Left colon (tissue), 2 donors: ENCODE measurements at places on chromosomes 6 and 20. TPM values are rescaled to one million over a fixed set of nuclear protein-coding genes. Genes with fewer than 3 reads are reported as not detected.
A peak's percentile ranks its signal among the peaks of the same experiment; 100 is the strongest.

DNA sequence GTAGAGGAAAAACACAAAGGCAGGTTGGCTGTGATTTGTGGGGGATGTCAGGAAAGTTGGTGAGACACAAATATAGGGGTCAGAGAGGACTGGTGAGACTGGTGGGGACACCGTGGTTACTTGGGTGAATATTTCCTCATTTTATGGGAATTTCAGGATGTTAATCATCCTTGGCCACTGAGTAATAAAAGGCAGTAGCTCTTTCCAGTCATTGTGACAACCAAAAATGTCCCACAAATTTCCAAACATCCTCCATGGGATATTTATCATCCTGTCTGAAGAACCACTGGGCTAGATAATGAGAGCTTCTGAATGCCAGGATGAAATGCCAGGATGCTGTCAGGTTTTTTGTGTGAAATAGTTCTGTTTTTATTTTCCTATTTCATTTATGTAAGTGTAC, 374.1 kb downstream of the CD109 start:
- DNase-seq, result no peak

Gene COL11A2
- total RNA-seq, result 0.55 TPM

DNA sequence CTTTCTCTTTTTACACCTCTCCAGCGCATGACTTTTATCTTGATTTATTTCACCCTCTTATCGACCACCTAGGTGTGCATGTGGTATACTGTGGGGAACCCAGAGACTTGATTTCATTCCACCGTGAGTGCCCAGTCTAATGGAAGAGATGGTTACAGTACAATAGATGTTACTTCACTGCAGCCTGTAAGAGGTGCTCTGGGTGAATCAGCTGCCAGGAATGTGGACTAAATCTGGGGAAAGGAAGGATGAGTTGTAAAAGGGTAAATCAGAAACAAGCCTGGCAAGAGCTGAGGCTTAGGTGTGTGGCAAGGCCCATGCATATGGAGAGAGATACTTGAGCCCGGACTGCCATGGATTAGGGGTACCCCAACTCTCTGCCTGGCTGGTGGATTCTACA, 7.4 kb downstream of the STK35 start:
- DNase-seq, result no peak

GRCh38 chr6:70547313-70547712, 19.4 kb upstream of the SDHAF4 start:
- DNase-seq, result no peak

GRCh38 chr6:136113736-136114173, 136.4 kb downstream of the MTFR2 start:
- DNase-seq, result no peak

- DNase-seq, result no peak
Observed at GRCh38 chr6:72712910-72713309, 91.0 kb downstream of the KCNQ5 start.

DNA sequence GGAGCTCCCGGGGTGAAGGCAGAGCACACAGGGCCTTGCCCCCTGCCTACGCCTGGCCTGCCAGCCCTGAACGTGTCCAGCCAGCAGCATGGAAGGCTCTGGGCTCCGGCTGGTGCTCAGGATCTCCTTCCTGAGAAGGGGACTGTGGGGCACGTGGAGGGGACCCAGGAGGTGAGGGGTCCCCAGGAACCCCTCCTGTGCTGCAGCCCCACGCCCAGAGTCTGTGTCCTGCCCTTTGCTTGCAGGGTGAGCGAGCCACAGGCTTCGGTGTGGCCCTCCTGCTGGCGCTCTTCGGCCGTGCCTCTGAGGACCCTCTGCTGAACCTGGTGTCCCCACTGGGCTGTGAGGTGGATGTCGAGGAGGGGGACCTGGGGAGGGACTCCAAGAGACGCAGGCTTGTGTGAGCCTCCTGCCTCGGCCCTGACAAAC, 22.3 kb downstream of the NPEPL1 start:
- DNase-seq, result peak; percentile 19

- DNase-seq, result peak; percentile 31
Observed at GRCh38 chr20:11159728-11160127, 485.9 kb upstream of the JAG1 start.

Gene C20orf204
- total RNA-seq, result 0.67 TPM

DNA sequence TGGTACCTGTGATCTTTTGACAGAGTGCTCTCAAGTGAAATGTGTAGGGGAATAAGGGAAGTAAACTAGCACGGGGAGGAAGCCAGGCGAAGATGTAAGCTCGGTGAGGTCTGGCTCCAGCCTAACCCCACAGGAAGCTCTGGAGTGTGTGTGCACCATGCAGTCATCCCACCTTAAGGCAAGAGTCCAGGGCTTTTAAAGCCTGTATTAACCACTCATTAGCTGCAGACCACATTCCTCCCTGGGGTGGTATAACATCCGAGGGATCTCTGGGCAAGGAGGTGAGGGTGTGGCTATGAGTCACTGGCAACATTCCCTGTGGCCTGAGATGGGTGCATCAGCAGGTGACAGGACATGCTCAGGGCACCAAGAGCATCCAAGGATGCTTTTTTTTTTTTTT, 12.5 kb upstream of the RANBP9 start:
- DNase-seq, result no peak

GRCh38 chr6:25359891-25360290, 80.7 kb downstream of the CARMIL1 start:
- no peak for DNase-seq

- no peak for DNase-seq
Observed at GRCh38 chr6:159826968-159827647, 27.0 kb downstream of the PNLDC1 start.

DNA sequence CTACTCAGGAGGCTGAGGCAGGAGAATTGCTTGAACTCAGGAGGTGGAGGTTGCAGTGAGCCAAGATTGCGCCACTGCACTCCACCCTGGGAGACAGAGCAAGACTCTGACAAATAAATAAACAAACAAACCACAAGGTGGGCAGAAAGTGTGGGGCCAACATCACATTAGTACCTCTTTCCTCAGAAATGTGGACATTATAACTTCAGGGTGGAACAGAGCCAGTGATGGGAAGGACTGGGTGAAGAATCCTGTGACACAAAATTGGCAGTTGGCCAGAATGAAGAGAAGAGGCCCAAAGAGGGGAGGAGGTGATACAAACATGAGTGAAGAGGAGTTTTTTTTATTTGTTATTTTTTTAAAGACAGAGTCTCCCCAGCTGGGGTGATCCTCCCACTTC, 50.6 kb downstream of the NUP153 start:
- no peak for DNase-seq

DNA sequence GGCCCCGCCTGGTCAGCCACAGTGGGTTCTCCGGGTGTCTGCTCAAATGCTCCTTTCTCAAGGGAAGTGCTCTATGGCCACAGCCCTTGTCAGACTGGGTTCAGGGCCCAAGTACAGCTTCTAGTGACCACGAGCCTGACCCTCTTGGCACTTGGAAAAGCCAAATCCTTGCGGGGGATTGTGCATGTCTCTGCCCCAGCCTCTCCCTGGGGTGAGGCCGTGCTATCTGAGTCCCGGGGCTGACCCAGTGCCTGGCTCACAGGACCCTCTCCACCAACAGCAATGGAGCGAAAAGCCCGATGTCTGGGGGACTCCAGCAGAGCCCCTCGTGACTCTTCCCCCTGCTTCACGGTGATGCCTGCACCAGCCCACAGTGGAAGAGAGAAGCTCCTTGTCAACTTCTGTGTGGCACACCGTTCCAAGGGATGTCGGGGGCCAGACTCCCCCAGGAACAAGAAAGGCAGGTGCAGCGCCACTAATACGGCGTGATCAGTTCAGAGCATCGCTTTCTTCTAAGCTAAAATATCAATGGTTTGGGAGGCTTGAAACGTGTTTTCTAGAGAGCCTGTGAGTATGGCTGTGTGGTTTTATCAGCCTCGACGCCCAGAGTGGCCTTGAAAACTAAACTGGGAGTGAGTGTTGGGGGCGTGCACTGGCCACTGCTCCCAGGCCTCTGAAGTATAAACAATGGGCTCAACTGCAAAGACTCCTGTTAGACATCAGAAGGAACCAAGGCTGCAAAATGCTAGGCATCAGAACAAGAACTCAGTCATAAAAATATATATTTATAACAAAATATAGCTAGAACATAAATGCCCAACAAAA, 51.9 kb downstream of the DLL1 start:
- DNase-seq, result no peak

Gene CCN5
- total RNA-seq, result 9.4 TPM

Gene MUC22
- not detected for total RNA-seq

DNA sequence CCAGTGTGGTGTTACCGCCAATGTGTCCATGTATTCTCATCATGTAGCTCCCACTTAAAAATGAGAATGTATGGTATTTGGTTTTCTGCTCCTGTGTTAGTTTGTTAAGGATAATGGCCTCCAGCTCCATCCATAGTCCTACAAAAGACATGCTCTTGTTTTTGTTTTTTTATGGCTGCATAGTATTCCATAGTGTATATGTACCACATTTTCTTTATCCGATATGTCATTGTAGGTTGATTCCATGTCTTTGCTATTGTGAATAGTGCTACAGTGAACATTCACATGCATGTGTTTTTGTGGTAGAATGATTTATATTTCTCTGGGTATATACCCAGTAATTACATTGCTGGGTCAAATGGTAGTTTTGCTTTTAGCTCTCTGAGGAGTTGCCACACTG, 207.2 kb downstream of the CDKAL1 start:
- no peak for DNase-seq

DNA sequence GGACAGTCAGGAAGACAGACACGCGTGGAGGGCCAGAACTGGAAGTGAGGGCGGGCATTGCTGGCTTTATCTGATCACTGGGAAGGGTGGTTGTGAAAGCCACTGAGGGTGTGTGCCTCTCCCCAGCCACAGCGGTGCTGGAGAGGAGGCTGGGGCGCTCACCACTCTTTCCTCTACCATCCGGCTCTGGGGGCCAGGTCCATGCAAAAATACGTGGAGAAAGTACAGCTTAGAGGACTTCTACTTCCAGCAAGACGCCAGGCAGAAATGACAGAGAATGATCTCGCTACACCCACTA, 148.8 kb upstream of the RPS6KA2 start:
- DNase-seq, result no peak

- no peak for DNase-seq
Observed at GRCh38 chr20:42003380-42003779, 385.2 kb upstream of the CHD6 start.

- DNase-seq, result peak; percentile 45
Observed at GRCh38 chr20:9068233-9068801, 570 bp upstream of the PLCB4 start.

- peak; percentile 57 for DNase-seq
Observed at GRCh38 chr6:139020689-139021088, 7.9 kb upstream of the ABRACL start.

- DNase-seq, result peak; percentile 89
Observed at GRCh38 chr6:168052291-168052891, 26.6 kb downstream of the FRMD1 start.

- DNase-seq, result no peak
Observed at GRCh38 chr6:124903797-124904196, 58.4 kb upstream of the RNF217 start.

- DNase-seq, result no peak
Observed at GRCh38 chr20:1807394-1807793, 87.8 kb upstream of the SIRPA start.

- no peak for DNase-seq
Observed at GRCh38 chr6:100300221-100300736, 164.4 kb downstream of the SIM1 start.

- DNase-seq, result no peak
Observed at GRCh38 chr20:4122926-4123325, 107.6 kb upstream of the RNF24 start.

DNA sequence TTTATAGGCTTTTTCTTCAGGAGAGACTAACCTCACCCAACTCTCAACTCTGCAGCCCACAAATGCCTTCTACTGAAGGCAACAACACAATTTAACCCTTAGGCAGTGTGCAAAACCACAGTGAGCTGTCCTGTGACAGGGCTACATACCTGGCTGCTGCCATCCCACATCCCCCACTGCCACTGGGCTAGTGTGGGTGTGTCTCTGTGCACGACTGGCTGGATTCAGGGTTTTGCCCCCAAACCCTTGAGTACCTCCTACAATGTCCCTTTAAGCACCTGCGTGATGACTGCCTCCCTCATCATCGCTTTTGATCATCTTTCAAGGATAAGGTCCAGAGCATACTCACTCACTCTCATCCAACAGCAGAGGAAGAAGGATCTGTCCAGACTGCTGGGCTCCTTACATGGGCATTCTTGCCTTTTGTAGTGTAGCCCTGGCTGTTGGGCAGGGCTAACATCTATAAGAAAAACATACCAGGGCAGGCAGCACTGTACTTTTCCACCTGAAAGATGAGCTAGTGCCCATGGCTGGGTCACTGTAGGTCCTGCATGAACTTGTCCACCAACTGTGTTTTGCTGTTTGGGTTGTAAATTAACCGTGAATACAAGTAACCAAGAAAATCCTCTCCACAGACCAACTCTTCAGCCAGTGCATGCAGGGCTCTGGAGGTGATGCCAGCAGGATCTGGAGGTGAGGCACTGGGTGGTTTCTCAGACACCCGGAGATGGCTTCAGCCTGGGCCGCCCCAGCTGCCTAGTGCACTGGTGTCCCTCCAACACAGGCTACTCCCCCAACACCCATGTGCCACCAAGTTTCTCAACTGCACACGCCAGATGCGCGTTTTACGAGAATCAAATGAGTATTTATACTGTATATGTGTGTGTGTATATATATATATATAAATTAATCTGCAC, 45.2 kb downstream of the PLCG1 start:
- no peak for DNase-seq

- no peak for DNase-seq
Observed at GRCh38 chr6:151056230-151056907, 183.4 kb upstream of the AKAP12 start.

- DNase-seq, result no peak
Observed at GRCh38 chr6:157012355-157012754, 235.2 kb downstream of the ARID1B start.

DNA sequence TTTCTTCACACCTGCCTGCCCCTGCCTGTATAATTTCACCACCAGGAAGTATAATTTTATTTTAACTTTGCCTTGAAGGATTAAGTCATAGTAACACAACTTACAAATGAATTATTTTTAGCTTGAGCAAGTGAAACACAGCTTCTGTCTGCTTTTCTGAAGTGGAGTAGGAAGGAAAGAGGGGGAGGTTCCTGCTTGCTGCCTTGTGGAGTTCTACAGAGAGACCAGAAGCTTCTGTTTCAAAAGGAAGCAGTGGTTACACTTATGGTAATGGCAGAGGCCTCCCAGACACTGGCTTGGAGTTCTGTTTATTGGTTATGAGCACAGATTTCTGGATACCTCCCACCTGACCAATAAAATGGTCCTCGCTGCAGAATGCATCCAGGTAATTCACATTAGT, 159.6 kb downstream of the TMEM200A start:
- no peak for DNase-seq

DNA sequence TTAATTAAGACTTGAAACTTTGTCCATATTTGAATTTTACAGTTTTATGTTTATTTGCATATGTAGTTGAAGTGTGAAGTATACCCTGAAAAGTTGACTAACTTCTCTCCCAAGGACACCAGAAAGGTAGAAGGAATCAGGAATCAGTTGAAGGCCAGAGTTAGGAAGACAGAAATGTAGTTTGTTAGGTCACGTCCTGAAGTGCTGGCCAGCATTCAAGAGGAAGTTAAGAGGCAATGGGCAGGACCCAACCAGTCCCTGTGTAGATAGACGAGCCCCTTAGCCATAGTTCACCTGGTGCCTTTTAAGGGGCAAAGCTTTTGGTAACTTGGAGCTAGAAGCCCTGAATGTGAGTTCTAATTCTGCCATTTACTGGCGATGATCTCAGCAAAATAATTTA, 250.4 kb upstream of the KCNQ5 start:
- no peak for DNase-seq
